ENCODE measurements at places on chromosomes 3 and 15.
A peak's percentile ranks its signal among the peaks of the same experiment; 100 is the strongest.

- DNase-seq = no peak
Observed at GRCh38 chr15:68278595-68279405, 1.3 kb downstream of the FEM1B start.

DNA sequence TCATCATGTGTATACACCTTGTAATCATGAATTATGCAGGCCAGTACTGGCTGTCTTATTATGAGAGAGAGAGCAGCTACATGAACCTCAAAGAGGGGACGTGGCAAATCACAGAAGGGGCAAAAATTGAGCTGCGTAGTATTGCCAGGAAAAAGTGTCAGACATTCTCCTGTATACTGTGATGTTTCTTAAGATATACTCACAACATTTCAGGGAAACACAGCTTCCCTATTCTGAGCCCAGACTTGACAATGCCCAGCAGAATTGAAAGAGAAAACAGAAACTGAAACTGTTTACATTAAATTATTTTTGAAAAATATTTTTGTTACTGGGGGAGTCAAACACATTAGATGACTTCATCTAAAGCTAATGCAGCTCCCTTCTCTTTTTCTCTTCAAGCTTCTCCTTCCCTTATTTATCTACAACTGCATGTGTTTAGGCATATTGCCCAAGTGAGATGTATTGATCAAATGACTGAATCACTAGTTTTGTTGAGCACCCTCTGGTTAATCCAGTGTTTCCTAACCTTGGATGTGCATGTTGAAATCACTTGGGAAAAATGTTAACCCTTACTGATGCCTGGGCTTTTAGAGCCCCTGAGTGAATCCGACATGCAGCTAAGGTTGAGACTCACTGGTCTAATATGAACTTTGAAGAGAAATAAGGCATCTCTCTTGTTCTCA is 39.5 kb downstream of the CADPS start:
- no peak for DNase-seq

GRCh38 chr3:17088017-17088416 is 203.3 kb downstream of the PLCL2 start:
- no peak for DNase-seq

GRCh38 chr15:77497110-77497737 is 76.5 kb downstream of the HMG20A start:
- DNase-seq = no peak

- no peak for DNase-seq
Observed at GRCh38 chr3:119359476-119360326, 65.5 kb downstream of the ARHGAP31 start.

DNA sequence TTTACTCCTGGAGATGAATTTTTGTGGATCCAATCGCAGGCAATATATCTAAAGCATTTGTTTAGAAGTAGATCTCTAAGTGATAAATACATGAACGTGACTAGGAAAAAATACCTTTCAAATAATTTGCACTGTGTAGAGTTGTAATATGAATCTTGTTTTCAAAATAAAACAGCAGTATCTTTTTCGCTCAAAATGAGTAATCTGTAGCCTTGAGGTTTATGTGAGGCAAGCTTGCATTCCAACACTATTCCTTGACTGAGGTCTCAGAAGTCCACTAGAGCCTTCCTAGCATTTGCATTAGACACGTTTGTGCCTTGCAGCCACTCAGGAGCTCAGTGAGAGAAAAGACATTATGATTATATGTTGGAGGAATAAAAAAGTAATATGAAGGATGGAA is 138.3 kb upstream of the ROBO1 start:
- no peak for DNase-seq

DNA sequence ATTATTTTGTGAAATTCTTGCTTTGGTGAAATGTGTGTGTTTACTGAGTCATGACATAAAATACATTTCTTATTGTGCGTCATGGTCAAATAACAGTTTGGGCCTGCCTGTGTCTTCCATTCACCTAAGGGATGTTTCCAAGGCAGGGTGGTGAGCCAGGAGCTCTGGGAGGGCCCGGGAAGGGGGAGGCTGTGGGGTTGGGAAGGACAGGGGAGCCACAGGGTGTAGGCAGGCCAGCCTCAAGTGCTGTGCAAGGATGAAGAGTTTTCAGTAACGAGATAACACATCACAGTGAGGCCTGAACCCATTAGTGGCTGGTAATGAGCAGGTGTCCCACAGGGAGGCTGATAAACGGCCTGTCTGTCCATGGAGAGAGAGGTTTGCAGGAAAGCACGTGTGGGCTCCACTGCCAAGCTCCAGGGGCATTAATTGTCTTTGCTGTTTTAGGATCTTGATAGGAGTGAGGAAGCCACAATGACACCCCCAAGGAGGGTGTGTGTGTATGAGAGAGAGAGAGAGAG is 35.6 kb upstream of the SEC13 start:
- no peak for DNase-seq

GRCh38 chr15:80567721-80568157 is 127.4 kb upstream of the ABHD17C start:
- no peak for DNase-seq

GRCh38 chr15:92328207-92328606 is 65.5 kb upstream of the ST8SIA2 start:
- DNase-seq = no peak

- no peak for DNase-seq
Observed at GRCh38 chr3:28320981-28321380, 27.5 kb upstream of the ZCWPW2 start.

GRCh38 chr15:67322481-67322880 is 67.9 kb downstream of the IQCH start:
- no peak for DNase-seq

- DNase-seq = no peak
Observed at GRCh38 chr15:76964157-76964556, 30.8 kb upstream of the PSTPIP1 start.

- no peak for DNase-seq
Observed at GRCh38 chr15:63156755-63157117, 541 bp downstream of the RPS27L start.

- DNase-seq = no peak
Observed at GRCh38 chr3:152073267-152073666, 195.5 kb upstream of the MBNL1 start.

DNA sequence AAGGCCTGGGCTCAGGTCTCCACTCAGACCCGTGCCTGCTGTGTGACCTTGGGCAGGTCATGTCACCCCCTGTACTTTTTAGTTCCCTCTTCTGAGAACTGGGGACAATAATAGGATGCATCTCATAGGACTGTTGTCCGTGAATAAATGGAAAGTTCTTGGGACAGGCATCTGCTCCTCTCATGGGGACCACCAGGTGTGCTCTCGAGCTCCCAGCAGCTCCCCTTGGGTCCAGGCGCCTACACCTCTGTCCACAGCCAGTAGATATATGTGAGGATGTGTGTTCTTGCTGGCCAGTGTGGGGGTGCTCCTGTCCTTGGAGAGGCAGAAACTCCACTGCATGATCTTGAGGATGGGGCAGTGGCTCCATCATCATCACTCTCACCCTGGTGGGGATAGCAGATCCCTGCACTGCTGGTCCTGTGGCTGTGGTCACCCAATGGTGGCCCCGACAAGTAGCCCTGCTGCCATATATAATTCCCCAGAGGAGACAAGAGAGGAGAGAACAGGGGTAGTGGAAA is 257.6 kb upstream of the TLE3 start:
- no peak for DNase-seq

- no peak for DNase-seq
Observed at GRCh38 chr3:80079886-80080285, 312.1 kb upstream of the ROBO1 start.

- no peak for DNase-seq
Observed at GRCh38 chr3:145368748-145369147, 792.2 kb downstream of the PLOD2 start.

- DNase-seq = no peak
Observed at GRCh38 chr3:142298626-142299025, 73.2 kb upstream of the GK5 start.

DNA sequence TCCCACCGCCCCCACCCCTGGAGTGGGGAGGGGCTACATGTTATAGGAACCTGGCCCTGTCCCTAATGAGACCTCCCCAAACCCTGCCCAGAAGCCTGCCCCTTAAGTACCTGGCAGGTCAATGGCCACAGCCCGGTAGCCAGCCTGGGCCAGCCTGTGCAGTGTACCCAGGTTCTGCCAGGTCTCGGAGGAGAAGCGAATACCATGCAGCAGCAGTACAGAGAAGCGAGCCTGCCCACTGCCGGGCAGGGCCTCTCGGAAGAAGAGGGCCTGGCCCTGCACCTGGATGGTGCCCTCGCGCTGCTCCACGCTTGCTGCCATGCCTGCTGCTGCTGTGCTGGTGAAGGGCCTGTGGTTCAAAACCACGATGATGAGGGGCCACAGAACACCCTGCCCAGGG is 2.5 kb downstream of the ABHD14B start:
- no peak for DNase-seq

- DNase-seq = no peak
Observed at GRCh38 chr15:101478701-101479341, 10.7 kb downstream of the PCSK6 start.

DNA sequence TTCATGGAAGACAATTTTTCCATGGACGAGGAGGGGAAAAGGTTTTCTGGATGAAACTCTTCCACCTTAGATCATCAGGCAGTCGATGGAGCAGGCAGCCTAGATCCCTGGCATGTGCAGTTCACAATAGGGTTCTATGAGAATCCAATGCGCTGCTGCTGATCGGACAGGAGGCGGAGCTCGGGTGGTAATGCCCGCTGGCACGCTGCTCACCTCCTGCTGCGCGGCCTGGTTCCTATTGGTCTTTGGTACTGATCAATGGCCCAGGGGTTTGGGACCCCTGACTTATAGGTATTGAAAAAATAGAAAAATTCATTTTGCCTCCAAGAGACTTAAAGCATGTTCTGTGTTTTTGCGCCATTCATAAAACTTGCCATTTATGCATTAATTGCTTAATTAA is 793.9 kb upstream of the NR2F2 start:
- DNase-seq = no peak

GRCh38 chr15:70627734-70628548 is 135.4 kb downstream of the UACA start:
- no peak for DNase-seq

- peak; percentile 38 for DNase-seq
Observed at GRCh38 chr15:68924866-68925560, 5.3 kb upstream of the SPESP1 start.

DNA sequence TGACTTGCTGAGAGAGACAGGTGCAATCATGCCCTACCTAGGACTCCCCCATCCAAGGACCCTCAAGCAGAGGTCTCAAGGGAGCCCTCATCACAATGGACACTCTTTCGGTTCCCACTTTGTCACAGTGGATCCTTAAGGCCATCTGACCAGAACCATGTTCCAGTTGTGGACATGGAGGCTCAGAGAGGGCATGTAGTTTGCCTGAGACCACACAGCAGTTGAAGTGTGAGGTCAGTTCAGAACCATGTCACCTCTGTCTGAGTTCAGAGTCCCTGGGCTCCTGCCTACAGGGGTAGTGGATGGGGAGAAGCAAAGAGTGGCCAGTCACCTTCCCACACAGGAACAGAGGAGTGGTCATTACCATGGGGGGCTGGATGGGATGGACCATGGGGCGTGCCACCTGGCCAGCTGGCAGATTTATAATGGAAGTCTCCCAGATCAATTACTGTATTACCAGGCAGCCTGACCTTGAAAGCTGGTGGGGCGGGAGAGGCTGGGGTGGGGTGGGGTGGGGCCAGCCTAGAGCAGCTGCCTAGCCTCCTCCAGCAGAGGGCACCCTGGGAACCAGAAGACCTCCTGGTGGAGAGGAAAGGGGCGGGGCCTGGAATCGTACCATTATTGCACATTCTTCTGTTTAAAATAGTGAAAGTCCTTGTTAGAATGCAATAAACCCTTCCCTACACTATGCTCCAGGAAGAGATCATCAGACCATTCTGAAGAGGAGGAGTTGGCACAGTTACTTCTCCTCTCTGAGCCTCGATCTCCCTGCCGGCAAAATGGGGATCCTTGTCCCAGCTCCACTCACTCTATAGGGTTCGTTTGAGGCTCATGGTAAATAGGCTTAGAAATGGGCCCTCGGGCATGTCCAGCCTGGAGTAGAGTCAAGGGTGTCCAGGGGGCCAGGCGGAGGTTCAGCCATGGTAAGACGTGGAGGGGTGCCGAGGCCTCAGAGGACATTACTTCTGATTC is 26.9 kb upstream of the LINGO1 start:
- no peak for DNase-seq

DNA sequence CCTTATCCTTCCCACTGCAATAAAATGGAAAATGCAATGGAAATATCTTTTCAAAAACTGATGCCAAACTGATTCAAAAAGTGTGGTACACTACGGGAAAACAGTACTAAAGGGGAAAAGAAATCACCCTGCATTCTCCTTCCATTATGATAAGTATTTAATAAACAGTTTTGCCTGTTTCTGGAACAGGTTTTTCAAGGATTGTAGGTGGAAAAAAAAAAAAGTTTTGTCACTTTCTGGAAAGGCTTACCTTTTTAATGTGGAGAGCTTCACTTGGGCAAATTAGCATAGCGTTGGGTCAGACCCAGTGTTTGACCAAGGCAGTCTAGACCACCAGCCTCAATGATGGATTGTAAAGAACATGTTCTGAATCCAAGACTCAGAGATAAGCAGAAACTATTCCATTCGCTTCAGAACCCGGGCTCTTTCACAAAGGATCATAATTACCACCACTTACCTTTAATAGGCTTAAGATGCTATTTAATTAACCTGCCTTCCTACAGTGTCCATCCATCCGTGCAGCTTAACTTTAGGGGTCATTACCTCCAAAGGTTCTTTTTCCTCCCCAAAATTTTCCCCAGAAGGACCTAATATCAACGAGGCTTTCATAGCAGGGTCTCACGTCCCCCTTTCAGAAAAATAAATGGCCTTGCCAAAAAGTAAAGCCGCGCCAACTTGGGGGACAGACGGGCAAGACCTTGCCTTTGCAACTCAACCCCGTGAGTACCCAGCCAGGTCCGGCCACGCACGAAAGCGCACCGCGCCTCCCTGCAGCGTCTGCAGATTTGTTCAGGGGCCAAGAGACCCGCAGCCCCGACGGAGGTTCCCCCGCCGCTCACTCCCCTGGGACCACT is 1.0 kb downstream of the DCBLD2 start:
- no peak for DNase-seq

DNA sequence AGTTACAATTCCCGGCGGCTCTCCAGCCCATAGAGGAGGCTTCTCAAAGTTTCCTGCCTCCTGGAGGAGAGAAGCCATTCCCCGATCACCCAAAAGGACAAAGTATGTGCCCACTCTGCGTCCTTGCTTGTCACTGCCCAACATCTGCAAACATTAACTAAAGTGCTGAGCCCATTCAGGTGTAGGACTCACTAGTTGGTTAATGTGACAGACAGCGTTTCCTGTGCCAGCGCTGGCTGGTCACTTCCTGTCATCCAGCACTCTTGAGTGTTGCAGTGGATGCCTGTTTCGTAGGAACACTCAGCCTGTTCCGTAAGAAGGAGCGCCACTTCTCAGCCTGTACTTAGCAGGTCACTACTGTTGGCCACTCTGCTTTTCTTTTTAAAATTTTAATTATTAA is 100.3 kb downstream of the APBA2 start:
- DNase-seq = no peak

DNA sequence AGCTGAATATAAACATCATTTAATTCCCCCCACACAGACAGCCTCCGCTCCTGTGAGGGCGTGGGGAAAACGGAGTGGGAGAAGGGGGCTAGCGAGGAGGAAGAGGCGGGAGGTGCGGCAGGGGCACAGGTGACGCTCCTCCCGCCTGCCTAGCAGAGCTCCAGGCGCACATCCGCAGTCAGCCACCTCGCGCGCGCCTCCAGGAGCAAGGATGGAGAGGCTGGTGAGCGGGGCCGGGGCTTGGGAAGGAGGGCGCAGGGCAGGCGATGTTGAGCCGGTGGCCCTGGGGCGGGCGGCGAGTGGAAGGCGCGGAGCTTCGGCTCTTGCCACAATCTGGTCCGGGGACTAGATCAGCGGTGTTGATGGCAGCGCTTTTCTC is at the start of gene CD200:
TSS of gene CD200 (plus strand) at position 155 of the 379 bp plus-strand sequence. CDS start at position 212, 57 bp downstream.
- DNase-seq = peak; percentile 5

GRCh38 chr3:62242831-62243509 is 130.4 kb downstream of the FEZF2 start:
- no peak for DNase-seq
